Mesenteric fat pad (tissue), 1 donor: ENCODE measurements at places on chromosomes 16 and 17.

DNA sequence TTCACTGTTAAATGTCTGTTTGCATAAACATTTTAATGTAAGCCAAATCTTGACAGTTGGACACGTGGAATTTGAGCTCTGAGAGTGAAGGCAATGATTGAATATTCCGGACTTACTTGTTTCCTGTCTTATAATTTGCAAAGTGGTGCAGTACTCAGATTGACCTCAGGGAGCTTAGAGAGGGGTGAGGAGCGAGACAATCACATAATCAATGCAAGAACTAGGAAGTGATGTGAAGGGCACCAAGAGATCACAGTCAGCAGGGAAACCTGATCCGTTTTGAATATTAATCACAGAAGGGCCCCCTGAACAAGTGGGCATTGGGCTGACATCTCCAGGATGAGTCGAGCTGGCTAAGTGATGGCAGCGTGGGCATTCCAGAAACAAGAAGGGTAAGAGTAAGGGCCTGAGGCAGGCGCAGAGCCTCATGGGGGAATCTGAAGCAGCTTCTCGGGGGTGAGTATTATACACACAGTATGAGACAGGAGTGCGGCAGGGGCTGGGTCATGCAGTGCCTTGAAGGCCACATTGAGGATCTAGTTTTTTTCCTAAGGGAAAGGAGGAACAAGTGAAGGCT, 26.1 kb downstream of the TEX2 start:
- no peak for DNase-seq

GRCh38 chr17:40075201-40075941, 12.6 kb downstream of the THRA start:
- no peak for DNase-seq

DNA sequence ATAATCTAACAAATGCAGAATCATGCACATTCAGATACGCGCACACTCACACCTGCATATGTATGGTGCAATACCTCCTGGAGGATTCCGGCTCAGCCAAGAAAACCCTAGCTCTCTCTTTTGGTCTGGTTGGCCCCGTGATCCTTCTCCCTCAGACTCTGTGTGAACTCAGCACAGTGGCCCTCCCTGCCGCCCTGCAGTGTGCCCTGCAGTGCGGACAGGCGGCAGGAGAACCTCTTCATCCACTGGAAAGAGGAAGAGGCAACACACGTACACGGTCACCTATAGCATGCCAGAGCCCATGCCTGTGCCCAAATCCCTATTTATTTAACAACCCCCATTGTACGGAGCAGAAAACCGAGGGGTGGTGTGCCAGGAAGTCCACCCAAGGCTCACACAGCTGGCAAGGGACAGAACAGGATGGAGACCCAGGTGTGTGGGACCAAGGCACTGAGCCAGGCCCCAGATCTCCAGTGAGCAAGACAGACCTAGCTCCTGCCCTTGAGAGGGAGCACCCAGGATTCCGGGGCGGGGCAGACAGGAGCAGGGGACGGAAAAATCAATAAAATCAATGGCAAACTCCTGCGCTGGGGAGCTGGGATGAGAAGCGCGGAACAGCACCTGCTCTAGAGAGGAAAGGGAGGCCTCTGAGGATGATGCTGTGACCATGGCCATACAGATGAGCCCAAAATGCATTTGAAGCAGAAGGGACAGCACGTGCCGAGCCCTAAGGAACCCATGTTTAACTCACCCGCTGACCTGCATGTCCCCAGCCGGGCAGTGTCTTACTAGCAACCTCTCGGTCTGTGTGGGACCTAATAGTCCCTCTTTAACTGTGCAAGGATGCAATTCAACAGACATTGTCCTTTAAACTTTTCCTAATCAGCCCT, 54.7 kb upstream of the CIBAR2 start:
- no peak for DNase-seq

GRCh38 chr17:16432017-16432416, 16.6 kb downstream of the TRPV2 start:
- no peak for DNase-seq

DNA sequence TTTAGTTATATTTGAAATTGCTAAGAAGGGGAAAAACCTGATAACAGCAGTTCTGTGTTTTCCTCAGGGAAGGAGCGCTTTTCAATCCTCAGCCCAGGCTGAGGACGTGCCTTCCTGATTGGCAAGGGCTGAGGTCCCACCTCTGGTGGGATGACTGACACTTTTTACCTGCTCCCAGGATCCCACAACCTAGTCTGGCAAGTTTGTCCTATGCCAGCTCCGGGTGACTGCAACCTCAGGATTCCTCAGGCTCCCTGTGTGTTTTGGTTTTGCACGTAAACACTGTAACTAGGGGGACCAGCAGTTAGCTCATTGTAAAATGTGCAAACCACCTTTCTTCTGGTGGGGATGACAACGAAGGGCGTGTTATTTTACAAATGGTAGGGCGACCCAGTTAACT, 7.5 kb downstream of the MARCHF10 start:
- no peak for DNase-seq

- DNase-seq: no peak
These were observed 5.1 kb downstream of the NME3 start for GRCh38 chr16:1766231-1766630.

- DNase-seq: no peak
These were observed 11.6 kb downstream of the FLOT2 start for GRCh38 chr17:28885951-28886350.

DNA sequence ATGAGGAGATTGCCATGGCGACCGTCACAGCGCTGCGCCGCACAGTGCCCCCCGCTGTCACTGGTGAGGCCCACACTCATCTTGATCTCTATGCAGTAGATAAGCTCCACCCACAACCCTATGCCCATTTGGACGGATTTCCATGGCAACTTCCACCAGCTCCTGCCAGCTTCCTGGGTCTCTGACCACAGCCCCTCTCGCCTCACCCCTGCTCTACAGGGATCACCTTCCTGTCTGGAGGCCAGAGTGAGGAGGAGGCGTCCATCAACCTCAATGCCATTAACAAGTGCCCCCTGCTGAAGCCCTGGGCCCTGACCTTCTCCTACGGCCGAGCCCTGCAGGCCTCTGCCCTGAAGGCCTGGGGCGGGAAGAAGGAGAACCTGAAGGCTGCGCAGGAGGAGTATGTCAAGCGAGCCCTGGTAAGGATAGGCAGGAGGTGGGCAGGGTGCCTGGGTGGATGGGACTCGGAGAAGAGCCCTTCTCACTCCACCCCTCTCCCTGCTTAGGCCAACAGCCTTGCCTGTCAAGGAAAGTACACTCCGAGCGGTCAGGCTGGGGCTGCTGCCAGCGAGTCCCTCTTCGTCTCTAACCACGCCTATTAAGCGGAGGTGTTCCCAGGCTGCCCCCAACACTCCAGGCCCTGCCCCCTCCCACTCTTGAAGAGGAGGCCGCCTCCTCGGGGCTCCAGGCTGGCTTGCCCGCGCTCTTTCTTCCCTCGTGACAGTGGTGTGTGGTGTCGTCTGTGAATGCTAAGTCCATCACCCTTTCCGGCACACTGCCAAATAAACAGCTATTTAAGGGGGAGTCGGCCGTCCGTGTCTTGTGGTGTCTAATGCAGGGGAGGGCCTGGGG, 4.3 kb downstream of the ALDOA start:
- no peak for DNase-seq

DNA sequence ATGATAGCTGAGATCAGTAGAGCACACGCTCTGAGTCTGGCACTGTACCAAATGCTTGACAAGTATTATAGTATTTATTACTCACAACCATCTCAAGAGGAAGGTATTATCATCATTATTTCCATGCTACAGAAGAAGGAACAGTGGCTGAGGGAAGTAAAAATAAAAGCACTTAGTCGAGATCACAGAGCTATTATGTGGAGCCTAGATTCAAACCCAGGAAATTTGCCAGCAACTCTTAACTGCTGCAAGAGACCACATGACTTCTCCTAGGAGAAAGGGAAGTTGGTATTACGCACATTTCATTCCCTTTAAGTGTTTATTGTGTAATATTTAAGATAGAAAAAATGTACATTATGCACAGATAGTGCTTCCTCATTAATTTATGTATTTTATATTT, 1.0 kb upstream of the RHOT1 start:
- no peak for DNase-seq

DNA sequence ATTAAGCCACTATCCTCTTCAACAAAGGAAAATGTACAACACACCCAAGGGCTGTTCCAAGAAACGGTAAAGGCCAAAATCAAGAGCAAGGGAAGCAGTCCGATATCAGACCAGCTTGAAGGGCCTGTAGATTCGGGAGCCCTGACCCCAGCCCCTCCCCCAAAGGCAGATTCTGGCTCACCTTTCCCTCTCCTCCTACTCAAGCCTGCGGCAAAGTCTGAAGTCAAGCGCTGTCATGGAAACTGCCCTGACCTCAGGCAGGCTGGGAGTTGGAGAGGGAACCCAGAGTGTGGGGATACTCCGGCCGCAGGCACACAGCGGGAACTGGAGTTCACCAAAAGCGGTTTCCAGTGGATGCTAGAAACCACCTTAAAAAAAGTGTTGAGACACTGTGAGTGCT, 1.8 kb downstream of the ALYREF start:
- DNase-seq: no peak

GRCh38 chr17:50565402-50566350, 5.2 kb downstream of the CACNA1G start:
- no peak for DNase-seq

DNA sequence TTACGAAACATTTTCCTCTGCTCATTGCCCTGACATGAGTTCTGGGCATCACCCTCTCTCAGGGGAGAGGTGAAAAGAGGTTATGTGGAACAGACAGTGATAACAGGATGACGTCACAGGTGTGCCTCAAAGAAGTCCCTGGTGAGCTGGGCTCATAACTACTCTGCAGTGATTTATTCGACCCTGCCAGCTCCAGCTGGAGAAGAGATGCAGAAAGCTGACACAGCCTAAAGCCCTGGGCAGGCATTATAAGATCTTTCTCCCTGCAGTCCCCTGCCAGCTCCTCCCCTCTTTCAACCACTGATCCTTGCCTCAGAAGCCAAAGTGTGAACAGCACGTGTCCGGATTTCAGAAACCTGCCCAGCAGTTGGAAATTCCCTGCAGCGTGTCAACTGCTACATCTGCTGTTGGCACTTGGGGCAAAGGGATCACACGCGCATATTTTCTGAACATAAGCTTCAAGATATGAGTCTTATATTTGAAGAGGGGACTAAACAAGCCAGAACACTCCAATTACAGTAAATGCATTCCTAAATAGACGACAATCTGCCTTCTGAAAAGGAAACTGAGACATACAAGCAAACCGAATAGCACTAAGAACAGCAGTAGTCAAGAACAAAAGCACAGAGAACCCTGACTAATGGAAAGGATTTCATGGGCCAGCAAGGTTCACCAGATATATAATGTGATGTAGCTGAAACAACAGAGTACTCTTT, 80.5 kb downstream of the SMG6 start:
- DNase-seq: no peak

DNA sequence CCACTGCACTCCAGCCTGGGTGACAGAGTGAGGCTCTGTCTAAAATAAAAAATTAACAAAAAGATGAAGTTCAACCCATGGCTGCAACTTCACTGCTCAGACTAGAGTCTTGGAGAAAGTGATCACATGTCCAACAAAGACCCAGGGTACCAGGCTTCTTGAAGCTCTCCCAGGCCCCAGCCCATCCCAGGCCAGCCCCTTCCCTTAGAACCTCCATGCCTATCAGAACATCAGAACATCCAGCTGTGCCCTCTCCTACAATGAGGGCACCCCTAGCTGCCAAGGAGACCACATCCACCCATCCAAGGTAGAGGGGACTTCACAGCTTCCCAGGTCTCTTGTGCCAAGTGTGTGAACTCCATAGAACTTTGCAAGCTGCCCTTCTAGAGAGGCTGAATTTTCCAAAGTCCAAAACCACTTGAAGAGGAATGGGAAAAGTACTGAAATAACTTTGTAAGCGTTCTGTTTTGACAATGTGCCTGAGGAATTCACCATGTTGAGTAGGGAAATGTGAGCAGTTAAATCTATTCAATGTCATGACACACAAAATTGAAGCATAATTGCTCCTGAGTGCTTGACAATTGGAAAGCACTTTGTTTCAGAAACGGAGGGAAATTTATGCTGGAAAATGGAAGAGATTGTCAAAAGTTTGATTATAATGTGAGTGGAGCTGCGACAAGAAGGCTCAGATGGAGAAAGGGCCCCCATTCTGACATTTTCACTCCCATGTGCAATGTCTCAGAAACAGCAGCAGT, 230.4 kb downstream of the ZNF423 start:
- DNase-seq: no peak

DNA sequence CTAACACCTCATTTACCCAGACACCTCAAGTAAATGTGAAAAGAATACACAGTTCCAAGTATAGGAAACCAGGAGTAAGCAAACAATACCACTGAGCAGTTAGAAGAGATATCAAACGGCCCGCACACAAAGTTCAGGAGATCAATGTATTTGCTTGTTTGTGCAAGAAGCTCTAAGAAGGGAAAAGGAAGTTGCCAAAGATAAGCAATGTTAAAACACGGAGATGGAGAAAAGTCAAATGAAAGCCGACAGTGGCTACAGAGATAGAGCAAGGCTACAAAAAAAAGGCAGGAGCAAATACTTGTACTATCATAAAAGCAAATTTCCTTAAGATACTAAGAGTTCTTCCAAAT, 29.5 kb downstream of the PSME3IP1 start:
- DNase-seq: no peak

- DNase-seq: no peak
These were observed 399.4 kb upstream of the C16orf82 start for GRCh38 chr16:26667307-26667706.
